ENCODE measurements at places on chromosomes 7 and 10.

GRCh38 chr7:44154703-44155102 is 13.6 kb upstream of the MYL7 start:
- DNase-seq: peak; percentile 72

- DNase-seq: no peak
Measured at GRCh38 chr10:58351616-58352578, 17.1 kb downstream of the UBE2D1 start.

DNA sequence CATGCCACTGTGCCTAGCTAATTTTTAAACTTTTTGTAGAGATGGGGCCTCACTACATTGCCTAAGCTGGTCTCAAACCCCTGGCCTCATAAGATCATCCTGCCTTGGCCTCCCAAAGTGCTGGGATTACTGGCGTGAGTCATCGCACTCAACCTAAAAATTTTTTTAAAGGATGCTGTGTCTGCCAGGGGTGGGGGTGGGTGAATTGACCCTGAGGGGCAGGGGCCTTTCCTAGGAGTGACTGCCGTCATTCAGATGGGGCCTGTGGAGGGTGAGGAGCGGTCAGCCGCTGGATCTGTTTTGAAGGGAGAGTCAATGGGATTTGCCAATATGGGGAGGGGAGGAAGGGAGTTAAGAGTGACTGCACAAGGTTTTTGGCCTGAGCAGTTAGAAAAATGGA is 89.4 kb downstream of the C10orf105 start:
- peak; percentile 90 for DNase-seq

DNA sequence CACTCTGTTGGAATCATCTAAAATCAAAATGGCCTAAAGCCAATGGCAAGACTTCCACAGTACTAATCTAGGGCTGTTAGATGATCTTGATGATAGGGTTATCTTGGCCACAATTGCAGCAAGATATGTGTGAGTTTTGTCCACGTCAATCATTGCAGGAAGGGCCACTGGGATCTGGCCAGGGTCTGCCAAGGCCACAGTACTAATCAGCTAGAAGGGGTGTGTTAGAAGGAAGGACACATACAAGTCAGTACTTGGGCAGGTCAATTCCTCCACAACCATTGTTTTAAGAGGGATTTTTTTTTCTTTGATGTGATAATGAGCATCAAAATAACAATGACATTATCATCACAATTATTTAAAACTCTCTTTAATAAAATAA is 1.6 kb downstream of the LMOD2 start:
- no peak for DNase-seq

DNA sequence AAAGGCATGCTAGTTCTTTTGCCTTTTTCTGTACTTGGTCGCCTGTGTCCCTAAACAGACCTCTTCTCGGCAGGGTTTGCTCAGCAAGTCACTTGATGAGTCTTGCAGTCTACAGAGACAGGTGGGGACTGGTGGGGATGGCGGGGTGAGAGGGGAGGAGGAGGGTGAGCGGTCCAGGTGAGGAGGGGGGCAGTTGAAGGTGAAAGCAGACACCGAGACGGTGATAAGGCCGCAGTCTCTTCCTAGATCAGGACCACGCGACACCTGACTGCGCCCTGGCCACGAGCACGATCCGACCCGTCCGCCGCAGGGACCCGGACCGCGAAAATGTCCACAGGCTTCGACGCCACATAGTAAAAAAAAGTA is 566 bp downstream of the ASNS start:
- DNase-seq: peak; percentile 59

DNA sequence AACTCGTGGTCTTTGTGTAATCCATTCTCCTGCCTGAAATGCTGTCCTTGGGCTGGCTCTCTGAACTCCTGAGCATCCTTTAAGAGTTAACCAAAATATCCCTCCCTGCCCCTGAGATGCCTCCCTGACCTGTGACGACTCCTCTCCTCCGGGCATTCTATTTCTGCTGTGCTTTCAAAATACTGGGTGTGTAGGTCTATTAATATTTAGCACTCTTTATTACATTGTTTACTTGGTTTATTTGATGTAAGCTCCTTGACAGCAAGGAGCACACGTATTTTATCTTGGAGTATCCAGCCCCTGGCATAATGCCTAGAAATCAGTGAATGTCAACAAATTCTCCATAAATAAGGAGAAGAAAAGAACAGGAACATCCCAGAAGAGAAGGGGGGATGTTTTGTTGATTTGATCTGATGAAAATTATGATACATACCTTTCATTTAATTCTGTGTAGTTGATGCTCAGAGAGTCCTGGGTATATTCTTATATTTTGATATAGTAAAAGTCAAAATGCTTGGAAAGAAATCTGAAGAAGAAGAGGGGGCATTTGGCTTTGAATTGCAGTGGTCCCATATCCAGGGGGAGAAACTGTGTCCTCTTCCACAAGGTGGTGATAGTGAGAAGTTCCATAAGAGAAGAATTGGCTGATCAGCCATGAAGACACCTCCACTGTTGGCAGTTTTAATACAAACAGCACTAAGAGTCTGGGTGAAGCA is 107.7 kb upstream of the MPP7 start:
- DNase-seq: no peak

GRCh38 chr7:67856046-67856445 is 859.4 kb downstream of the TYW1 start:
- DNase-seq: no peak

DNA sequence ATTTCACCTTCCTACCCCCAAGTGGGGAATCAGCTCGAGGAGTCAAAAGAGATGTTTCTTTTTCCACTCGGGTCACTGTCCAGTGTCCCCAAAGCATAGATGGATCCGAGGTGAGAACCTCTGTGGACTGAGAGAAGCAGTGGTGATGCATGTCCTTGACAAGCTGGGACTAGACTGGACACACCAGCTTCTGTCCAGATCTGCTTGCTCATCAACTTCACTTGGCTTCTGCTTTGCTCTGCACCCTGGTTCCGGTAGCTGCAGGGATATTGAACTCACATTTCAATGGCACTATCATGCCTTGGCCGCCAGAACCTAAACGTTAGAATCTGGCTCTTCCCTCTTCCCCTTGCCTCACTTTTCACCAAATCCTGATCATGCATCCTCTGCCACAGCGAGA is 50.3 kb upstream of the CXCL12 start:
- DNase-seq: no peak

- peak; percentile 69 for DNase-seq
Measured at GRCh38 chr7:26850193-26850651, 14.2 kb downstream of the SKAP2 start.

DNA sequence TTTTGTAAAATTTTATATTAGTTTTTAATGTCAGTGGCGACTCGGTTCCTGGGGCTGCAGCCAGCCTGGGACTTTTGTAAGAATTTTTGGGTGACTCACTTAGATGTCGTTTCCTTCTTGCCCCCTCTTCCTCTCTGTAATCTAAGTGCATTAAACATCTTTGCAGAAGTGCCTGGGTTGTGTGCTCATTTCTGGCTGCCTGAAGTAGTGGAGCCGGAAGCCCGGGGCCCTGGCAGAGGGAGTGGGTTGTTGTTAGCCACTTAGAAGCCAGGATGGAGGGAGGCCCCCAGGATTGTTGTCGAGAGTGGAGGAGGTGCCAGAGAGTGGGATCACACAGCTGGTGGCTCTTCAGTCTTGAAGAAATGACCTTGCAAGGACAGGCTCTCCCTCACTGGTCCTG is 11.0 kb upstream of the TRIM8 start:
- DNase-seq: no peak

GRCh38 chr7:31051598-31052486 is at the start of gene ADCYAP1R1:
ADCYAP1R1 (plus strand) TSS chr7:31052308; CDS start chr7:31063265, 10,957 bp downstream.
- peak; percentile 71 for DNase-seq

- DNase-seq: no peak
Measured at GRCh38 chr10:18759575-18759974, 100.3 kb downstream of the ARL5B start.

GRCh38 chr7:147081117-147081516 is 964.5 kb downstream of the CNTNAP2 start:
- no peak for DNase-seq

DNA sequence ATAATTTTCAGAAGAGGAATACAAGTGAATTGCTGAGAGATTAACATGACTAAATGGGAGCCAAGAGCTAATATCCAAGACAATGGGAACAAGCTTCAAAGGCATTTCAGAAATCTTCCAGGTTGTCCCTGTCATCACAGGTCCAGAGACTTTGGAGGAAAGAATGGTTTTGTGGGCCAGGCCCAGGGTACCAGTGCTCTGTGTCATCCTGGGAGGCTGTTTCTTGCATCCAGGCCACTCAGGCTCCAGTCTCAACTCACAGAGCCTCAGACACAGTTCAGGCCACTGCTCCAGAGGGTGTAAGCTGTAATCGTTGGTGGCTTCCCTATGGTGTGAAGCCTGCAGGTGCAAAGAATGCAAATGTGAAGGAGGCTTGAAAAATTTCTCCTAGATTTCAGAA is 170.4 kb upstream of the NRG3 start:
- no peak for DNase-seq

DNA sequence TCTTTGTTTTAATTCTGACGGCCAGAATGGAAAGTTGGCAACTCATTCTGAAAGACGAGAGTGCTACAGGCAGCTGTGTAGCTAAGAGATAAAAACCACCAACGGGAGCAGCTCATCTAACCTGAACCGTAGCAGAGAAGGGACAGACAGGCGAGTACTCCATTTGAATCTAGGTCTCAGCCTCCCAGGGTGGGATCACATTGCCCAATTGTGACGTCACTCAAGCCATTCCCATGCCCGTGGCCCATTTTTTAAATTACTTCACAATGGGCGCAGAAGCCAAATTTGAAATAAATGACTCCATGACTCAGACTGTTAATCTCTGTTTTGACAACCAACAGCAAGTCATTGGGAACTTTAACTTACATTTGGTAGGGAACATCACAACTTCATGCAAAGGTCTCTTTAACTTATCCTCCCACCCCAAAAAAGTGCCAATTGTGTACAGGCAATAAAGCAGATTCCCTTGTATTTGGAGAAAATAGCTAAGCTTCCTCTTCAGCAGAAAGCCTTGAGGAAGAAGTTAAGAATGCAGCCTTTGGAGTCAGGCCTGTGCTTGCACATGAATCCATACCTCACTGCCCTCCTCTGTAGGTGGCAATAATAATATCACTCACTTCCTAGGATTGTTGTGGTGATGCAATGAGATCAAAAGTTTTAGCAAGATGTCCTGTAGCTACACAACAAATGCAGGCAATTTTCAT is 93.2 kb upstream of the KIF5B start:
- DNase-seq: no peak

DNA sequence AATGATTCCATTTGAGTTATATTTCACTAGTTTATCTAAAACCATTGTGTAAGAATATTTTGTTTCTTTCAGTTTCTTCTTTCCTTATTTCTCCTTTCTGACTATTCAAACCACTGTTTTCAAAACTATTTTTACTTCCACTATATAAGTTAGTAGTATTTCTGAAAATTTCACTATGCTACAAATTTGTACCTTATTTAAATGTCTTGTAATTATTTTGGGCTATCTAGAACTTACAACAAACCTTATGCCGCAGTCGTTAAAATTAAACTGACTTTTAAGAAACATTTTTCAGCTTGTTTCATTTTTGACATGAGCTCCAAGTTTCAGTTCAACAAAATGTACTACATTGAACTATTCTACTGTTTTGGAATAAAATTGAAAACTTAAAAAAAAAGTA is 1.8 kb downstream of the TFEC start:
- DNase-seq: no peak

GRCh38 chr10:119803264-119803663 is 69.4 kb downstream of the MCMBP start:
- DNase-seq: no peak

GRCh38 chr7:143237366-143237765 is 15.5 kb downstream of the TAS2R40 start:
- DNase-seq: no peak

DNA sequence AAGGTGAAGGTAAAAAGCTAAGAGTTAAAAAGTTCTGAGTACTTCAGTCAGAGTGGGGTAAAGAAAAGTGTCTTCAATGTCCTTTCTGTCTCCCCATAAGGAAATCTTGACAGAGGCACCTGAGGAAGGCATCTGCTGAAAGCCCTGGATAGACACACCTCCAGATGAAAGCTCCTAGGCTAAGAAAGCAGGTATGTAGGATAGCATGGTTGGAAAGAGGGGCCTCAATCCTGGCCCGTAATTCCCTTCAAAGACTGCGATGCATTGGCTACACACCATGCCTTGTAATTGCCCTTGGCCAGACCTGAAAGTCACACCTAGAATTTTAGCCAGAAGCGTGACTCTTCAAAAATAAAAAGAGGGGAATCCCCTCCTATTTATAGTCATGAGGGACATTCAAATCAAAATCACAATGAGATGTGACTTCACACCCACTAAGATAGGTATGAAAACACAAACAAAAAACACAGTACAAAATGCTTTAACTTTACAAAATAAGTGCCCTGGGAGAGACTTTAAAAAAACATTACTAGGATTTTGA is 809.7 kb downstream of the IPMK start:
- DNase-seq: no peak

DNA sequence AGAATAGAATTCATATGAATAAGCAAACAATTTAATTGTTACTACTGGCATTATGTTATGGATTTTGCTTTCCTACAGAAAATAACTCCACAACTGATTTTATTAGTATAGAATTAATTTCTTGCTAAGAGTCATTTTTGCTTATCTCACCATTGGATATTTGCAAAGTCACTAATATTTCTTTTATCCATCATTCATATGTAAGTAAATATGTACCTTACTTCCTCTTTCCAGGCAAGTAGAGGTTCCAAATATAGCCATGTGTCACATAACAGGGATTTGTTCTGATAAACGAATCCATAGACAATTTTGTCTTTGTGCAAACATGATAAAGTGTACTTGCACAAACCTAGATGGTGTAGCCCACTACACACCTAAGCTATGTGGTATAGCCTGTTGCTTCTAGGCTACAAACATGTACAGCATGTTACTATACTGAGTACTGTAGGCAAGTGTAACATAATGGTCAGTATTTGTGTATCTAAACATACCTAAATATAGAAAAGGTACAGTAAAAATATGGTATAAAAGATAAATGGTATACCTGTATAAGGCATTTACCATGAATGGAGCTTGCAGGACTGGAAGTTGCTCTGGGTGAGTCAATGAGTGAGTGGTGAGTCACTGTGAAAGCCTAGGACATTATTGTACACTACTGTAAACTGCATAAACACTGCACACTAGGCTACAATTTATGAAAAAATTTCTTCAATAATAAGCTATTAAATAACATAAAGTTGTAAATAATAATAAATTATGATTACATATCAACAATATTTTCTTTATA is 18.3 kb downstream of the KLLN start:
- DNase-seq: no peak

GRCh38 chr7:12488341-12488740 is 82.2 kb upstream of the SCIN start:
- no peak for DNase-seq

DNA sequence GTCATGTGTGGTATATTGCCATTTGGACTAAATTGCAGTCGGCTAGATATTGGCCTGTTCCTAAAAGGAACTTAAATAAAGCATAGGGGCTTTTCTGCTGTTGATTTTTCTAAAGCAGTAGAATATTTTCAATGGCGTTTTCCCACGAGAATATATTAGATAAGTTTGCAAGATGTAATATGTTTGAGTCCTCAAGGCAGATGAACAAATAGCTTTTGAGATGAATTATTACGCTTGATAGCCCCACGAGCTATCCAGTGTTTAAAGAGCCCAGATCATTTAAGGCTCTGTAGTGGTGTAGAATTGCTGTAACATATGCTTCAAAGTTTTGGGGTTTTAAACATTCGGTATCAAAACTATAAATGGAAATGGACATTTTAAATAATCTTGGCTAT is 2.9 kb downstream of the CELF2 start:
- DNase-seq: no peak
